Glutamatergic neuron (in vitro differentiated cells): ENCODE measurements at places on chromosomes 12 and 14. TPM values are rescaled to one million over a fixed set of nuclear protein-coding genes. Genes with fewer than 3 reads are reported as not detected.

Gene TMEM233
- not detected for total RNA-seq

GRCh38 chr12:44389038-44389437, 487.1 kb downstream of the NELL2 start:
- no peak for DNase-seq

- DNase-seq, result no peak
Observed at GRCh38 chr12:48592591-48593086, 22.8 kb upstream of the LALBA start.

DNA sequence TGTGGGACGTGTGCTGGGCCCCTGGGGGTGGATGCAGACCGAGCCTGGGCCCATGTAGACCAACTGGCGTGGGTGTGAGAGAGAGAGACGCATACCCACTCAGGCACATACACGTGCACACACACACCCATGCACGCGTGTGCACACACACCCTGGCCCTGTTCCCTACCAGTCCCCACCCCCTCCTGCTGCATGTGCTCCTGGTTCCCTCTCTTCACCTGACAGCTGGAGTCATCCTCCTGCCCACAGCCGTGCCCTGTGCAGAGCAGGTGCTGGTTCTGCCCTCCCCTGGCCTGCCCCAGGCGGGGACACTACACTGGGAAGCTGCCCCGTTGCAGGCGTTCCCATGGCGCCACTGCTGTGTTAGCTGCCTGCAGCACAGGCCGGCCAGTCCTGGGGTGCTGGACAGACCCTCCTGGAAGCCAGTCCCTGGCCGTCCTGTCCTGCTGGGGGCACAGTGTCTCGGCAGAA, 18.5 kb downstream of the PACS2 start:
- DNase-seq, result no peak

Gene GALNT16
- total RNA-seq, result 124 TPM

Gene CCDC184
- 36.2 TPM for total RNA-seq

Gene CCND2
- total RNA-seq, result 98.0 TPM

Gene KRT2
- total RNA-seq, result not detected

Gene INSM2
- 21.7 TPM for total RNA-seq

GRCh38 chr12:6646276-6647082, 753 bp downstream of the ACRBP start:
- no peak for DNase-seq

Gene LALBA
- not detected for total RNA-seq

Gene SBNO1
- total RNA-seq, result 50.9 TPM

Gene SLC10A1
- not detected for total RNA-seq

DNA sequence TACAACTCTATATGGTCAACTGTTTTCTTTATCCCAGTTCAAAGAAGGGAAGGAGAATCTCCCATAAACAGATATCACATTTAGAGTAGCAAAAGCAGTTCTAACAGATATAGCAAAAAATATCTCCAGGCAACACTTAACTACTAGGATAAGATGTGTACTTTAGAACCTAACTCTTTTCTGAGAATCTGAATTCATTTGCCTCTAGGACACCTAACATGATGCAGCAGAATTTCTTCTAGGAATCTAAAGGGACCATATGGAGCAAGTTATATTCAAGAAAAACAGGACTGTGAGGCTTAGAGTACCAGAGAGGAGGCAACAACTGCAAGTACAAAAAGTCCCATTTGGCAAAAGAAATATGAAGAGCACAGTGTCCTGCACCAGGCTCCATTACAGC, 24.4 kb upstream of the CAPRIN2 start:
- no peak for DNase-seq

Gene BMP4
- total RNA-seq, result 3.7 TPM

- DNase-seq, result no peak
Observed at GRCh38 chr12:113573148-113573547, 101.5 kb upstream of the LHX5 start.

DNA sequence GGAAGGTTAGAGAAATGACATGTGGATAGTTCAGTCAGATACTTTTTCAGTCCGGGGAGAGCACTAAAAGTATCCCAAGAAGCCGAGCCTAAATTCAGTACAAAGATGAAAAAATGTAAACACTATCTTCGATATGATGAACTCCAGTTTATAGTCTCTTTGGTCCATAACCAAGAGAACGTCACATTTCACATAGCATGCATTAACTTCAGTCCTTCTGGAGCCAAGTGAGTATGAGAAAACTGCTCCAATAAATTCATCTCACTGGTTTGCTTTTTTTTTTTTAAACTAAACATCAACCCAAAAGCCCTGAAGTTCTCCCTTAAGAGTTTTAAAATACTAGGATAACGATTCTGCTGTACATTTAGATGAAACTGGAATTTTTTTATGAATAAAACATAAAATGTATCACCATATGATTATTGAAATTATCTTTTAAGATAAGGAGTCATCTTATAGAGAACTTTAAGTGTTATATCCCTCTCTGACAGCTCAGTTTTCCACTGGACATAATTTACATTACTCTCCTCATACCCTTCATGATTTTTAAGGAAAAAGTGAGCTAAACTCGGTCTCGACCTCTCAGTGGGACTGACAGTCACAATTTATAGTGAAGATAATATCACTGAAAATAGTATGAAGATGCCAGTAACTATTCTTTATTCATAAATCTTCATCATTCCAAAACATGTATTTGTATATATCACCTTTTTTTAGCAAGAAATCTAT, 841.5 kb upstream of the FLRT2 start:
- no peak for DNase-seq

DNA sequence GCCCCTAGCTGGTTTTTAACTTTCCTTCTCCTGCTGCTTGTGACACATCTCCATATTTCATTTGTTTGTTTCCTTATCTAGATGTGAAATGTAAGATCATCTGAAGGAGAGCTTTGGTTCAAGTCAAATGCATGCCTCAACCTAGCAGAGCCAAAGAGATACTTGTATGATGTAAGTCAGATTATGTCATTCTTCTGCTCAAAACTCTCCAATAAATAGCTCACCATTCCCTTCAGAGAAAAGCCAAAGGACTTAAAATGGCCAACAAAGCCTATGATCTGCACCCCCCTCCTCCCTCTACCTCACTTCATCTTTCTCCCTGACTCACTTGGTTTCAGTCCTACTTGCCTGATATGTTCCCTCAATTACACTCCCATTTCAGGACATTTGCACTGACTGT, 68.1 kb downstream of the COX16 start:
- DNase-seq, result no peak

Gene TSPAN19
- 2.9 TPM for total RNA-seq

DNA sequence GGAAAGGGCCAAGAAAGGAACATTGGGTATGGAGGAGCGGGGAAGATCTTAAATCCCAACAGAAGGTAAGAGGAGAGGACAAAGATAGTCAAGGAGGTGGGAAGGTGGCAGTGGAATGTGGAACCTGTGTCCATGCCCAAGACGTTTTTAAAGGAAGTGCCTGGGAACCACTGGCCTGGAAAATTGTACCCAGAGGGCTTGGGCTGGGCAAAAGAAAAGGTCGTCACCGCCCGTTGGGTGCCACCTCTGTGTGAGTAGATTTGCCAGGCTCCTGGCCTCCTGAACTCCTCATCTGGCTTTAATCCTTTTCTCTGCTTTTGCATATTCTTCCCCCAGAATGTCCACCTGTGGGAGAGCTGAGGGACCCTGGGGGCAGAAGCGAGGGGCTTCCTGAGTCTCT, 32.6 kb downstream of the JDP2 start:
- DNase-seq, result no peak

GRCh38 chr12:14275886-14276285, 89.6 kb upstream of the ATF7IP start:
- DNase-seq, result no peak

DNA sequence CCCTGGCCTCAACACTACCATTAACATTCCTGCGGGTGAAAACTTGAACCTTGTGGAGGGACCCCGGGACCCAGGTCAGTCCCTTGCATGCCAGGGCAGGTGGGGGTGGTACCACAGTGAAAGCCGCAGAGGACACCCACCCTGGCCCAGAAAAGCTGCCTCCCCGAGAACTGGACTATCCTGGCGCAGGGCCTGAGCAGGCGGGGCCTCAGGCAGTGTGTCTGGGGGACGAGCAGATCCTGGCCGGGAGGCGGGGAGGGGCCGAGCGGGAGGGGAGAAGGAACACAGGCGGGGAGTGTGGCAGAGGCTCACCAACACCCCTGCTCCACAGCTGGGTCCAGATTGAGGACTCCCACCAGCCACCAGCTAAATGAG, 10.0 kb downstream of the AHNAK2 start:
- peak; percentile 52 for DNase-seq

DNA sequence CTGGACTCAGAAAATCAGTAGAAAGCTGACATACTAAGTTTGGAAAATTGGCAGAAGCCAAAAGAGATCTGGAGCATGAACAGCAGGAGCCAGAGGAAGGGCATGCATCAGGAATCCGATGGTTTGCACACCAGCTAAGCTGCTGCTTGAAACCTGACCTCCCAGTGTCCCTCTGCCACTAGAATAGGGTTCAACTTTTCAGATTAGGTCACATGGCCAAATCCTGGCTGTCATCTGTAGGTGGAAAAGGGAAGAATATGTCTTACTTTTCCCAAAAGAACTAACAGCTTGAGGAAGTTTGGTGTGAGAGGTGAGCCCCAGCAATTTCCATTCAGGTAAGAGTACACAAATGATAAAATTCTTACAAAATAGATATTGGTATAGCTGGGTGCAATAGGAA, 732.6 kb downstream of the RERGL start:
- DNase-seq, result no peak

DNA sequence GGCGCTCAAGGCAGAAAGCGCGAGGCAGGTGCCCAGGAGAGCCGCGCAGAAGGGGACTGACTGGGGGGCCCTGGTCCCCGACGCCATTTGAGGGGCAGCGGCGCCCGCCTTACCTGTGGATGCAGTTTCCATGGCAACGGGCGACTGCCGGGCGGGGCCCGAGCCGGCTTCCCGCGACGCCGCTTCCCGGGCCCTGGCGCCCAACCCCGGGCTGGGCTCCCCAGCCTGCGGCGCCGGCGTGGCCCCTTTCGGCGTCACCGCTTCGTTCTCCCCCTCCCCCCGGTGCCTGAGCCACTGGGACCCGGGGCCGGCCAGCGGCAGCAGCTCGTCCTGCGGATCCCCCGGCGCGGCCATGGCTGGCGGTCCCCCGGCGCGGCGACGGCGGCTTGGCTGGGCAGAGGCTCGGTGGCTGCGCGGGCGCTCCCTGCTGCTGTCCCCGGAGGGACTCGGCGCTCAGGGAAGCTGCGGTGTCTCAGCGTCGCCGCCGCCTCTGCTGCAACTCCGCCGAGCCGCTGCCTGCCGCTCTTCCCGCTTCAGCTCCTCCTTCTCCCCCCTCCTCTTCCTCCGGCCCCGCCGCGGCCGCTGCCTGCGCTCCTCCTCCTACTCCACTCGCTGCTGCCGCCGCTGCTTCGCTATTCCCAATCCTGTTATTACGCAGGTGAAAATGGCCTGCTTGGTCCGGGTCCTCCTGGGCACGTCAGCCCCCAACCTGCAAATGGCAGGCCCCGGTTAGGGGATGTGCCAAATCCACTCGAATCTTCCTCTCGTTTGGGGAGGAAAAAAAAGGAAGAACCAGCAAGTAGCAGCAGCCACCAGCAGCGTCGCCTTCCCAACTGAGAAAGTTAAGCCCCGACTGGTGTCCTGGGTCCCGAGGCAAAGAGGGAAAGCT, at the start of gene RTN1:
TSS of gene RTN1 (minus strand) at position 500 of the 889 bp plus-strand sequence. CDS start at position 354, 146 bp downstream.
- peak; percentile 73 for DNase-seq

Gene PIANP
- 48.8 TPM for total RNA-seq

- no peak for DNase-seq
Observed at GRCh38 chr14:57530571-57530970, 36.9 kb upstream of the CCDC198 start.

DNA sequence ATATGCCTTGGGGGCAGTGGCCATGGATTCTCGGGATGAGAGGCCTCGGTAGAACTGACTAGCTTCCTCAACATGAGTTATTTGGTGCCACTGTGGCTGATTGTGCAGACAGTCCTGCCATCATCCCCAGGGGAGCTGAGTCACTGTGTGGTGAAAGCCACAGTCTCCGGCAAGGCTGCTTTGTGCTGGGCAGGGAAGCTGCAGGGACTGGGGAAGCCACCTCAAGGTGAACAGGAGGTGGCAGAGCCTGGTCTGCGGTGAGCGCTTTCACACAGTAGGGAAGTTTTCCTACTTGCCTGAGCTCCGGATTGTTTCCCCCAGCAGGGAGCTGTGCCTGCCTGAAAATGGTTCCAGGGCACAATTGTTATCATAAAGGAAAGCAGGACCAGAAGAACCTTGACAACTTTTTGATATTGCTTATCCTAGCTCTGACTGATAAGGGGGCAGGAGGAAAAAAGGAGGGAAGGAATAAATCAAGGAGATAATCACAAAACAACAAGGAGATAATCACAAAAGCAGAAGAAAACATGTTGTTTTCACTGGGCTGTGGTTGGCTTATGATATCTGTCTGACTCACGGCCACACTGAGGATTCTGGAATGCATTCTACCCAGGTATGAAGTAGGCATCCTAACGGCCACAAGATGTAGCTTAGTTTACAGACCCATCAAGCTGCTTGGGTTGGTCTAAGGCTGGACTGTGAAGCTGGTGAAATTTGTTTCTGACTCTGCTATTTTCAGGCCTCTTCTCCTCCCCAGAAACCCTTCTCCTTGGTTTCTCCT, 32.2 kb upstream of the GNG2 start:
- peak; percentile 55 for DNase-seq

GRCh38 chr12:56126732-56127239, 1.3 kb upstream of the ESYT1 start:
- DNase-seq, result no peak

- no peak for DNase-seq
Observed at GRCh38 chr14:92960706-92961566, 38.0 kb downstream of the CHGA start.

Gene KRT85
- total RNA-seq, result not detected

Gene GYS2
- total RNA-seq, result not detected

Gene ANO4
- 38.0 TPM for total RNA-seq

DNA sequence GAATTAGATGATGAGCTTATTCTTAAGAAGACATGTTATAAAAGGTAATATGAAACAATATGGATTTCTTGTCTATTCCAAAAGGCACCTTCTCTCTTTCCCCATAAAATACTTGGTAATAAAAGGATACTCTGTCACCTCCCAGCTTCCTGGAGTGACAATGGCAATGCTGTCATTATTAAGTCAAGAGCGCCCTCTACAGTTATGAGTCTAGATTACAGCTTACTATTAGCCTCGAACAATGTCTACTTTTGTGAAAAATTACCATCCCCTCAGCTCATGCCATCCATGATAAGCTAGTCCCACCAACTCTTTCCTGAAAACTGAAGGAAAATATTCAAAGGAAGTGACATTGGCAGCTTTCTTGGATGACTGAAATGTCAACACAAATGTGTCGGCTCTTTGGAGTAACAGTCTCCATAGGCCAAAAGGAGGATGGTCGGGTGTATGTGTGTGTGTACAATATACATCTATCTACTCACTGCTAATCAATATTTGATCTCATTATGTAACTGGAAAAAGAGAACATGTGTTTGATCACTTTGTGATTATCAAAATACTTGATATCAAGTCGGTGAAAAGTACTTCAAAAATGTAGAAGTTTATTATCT, 48.7 kb upstream of the CDKN3 start:
- no peak for DNase-seq

DNA sequence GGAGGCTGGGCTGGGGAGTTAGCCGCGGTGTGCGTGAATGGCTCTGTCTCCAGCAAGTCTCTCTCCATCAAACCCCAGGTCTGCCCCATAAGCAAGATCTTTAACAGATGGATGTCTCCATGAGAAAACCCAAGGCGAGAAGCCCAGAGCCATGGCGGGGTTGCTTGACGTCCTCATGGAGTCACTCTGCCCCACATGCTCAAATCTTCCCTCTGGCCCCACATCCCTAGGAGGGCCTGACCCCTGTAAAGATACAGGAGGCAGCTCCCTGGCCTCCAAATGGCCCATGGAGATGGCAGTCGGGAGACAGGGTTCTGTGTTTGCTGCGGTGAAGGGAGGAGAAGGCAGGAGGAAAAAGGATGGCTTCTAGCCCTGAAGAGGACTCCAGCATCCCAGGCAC, 49.3 kb downstream of the C14orf132 start:
- DNase-seq, result no peak

GRCh38 chr14:23538785-23539184, 12.8 kb downstream of the ZFHX2 start:
- DNase-seq, result peak; percentile 63
